ENCODE measurements at places on chromosomes 5 and 9. TPM values are rescaled to one million over a fixed set of nuclear protein-coding genes. Genes with fewer than 3 reads are reported as not detected.

DNA sequence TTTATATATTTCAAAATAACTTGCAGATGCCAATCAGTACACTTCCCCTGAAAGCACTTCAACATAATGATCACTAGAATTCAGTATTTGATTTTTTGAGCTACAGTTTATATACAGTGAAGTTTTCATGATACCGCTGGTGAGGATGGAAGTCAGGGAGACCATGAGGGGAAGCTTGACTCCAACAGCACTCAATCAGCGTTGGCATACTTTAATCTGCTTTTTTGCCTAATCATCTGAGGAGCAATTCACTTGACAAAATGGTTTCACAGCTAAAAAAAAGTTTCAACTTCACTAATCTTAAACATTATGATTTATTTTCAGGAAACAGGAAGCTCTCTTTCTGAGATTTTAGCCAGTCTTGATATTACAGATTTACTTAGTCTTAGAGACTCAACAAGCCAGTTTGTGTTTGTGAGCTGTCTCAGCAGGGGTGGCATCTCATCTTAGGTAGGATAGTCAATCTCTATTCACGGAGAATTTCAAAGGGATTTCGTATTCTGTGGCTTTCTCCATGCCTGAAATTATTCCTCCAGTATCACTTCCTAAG lies 111.4 kb upstream of the ARRDC3 start:
- no peak for DNase-seq

DNA sequence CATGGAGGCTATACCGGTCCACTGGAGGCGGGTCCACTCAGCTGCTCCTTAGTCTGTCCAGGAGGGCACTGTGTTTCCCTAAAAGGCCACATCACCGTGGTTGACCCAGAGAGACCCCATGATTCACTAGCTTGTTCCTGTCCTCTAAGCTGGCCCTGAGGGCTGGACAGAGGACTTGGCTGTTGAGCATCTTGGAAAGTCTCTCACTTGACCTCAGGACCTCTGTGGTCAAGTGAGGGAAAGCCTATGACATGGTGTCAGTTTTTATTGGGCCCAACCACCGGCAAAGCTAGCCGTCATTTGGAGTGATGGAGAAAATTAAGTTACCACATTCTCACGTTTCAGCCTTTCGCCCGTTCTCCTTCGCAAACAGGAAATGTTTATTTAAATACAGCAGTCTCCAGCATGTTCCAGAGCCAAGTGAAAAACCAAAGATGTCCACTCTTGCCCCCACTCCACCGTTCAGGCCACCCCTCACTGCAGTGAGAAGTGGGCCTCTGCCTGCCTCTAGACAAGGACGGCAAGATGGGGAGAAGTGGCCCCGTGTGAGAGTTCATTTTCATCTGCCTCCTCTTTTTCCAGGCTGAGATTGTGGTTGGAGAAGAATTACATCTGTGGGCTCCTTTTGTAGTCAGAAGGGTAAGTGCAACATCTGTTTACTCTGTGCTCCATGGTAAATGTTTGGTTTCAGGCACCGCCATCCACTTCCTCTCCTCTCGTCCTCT lies 4.4 kb downstream of the SLIT3 start:
- DNase-seq = peak; percentile 84

GRCh38 chr5:100900142-100900795 lies 2.8 kb downstream of the ST8SIA4 start:
- DNase-seq = peak; percentile 51

- no peak for DNase-seq
Observed at GRCh38 chr5:133241179-133242092, 189.6 kb downstream of the HSPA4 start.

The TRIM7 gene
- 4.7 TPM for polyA plus RNA-seq

- DNase-seq = no peak
Observed at GRCh38 chr5:179608131-179608581, 15.3 kb downstream of the HNRNPH1 start.
